ENCODE measurements at places on chromosomes 3 and 15.

- DNase-seq, result no peak
Observed at GRCh38 chr3:37466660-37467359, 292.4 kb upstream of the LRRFIP2 start.

- no peak for DNase-seq
Observed at GRCh38 chr15:77440378-77440999, 19.8 kb downstream of the HMG20A start.

GRCh38 chr3:25293736-25294135 is 134.3 kb upstream of the RARB start:
- DNase-seq, result no peak

GRCh38 chr3:124934577-124934976 is at the start of gene MUC13:
MUC13 (minus strand) TSS chr3:124934751; CDS start chr3:124934712, 39 bp downstream.
- DNase-seq, result no peak

- DNase-seq, result no peak
Observed at GRCh38 chr3:170585008-170585936, 603 bp downstream of the SLC7A14 start.

DNA sequence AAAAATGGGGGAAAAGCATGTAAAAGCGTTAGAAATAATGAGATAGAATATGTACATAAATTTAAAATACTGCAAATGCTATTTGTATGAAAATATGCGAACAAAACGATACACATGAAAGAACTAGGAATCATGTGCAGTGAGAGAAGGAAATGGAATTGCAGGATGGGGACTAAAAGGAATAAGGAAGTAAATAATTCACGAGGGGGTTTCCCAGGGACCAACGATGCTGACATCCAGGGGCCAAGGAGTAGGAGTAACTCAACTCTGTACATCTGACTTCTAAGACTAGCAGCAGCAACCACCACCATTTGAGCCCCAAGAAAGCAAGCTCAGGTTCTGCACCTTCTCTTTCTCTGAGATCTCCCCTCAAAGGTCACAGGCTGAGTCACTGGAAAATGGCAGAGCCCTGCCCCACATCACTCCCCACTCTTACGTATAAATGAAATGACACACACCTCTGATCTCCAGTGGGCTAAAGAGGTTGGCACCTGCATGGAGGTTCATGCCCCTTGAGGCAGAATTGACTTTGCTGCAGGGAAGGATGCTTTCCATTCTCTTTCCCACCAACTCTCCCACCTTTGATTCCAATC is 100.0 kb upstream of the DLG1 start:
- DNase-seq, result no peak

DNA sequence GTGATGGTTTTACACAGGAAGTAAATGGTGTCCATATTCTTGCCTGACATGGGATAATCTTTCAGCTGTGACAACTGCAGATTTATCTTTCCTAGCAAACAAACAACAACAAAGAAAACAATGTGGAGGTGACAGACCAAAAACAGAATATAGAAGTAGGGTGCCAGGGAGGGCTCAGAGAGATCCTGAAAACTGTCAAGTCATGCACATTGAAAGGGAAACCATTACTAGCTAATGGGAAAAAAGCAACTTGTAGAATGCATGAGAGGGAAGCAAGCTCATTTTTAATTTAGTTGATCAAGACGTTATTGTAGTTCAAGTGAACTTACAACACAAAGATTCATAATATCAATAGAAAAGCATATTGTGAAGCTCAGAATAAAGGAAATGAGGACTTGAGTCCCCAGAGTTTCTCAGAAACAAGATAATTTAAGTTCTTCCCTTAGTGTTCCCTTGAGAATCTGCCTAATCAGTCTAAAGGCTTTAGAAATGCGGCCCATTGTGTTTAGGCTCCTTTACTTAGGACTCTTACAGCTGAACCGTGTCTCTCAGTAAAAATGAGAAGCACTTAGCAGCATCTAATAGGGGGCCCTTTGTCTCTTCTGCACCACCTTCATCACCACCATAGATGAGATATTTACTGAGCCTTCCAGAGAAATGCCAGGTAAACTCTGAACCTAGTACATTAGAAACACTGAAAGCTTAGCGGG is 115.6 kb upstream of the CADPS start:
- no peak for DNase-seq

- no peak for DNase-seq
Observed at GRCh38 chr15:35256141-35256540, 171.0 kb upstream of the NANOGP8 start.

DNA sequence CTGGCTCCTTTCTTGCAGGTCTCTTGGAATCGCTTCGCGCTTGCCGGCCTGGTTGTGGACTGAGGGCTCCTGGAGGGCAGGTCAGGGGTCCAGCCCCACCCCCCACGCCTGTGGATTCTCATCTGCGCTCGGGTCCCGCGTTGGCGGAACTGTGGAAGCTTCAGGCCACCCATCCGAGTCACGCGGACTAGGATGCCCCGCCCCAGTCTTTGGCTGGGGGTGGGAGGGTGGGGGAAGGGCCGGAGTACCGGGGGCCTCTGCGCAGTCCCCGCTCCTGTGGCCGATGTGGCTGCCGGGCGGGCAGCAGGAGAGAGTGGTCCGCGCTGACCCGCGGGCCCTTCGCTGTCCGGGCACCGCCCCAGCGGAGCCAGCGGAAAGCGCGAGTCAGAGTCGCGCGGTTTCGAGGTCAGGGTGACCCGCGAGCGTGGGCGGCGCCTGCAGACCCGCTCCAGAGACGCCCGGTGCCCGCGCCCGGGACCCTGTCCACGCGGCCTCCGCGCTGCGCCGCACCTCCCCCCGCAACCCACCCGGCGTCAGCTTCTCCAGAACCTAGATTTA is 114.2 kb downstream of the KLF13 start:
- DNase-seq, result peak; percentile 39

DNA sequence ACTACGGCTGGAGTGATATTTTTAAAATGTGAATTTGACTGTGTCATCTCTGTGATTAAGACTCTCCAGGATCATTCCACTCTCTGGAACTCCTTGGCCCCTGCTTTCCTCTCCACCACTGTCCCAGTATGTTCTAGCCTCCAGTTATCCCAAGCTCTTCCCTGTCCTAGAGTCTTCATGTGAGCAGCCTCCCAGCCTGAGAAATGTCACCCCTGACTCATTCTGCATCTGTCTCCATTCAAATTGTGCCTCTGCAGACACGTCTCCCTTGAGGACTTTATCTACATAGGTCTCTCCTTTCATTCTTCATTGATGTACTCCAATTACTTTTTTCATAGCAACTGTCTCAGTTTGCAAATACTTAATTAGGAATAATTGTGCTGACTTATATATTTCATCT is 317.7 kb upstream of the ADAMTS9 start:
- DNase-seq, result no peak

DNA sequence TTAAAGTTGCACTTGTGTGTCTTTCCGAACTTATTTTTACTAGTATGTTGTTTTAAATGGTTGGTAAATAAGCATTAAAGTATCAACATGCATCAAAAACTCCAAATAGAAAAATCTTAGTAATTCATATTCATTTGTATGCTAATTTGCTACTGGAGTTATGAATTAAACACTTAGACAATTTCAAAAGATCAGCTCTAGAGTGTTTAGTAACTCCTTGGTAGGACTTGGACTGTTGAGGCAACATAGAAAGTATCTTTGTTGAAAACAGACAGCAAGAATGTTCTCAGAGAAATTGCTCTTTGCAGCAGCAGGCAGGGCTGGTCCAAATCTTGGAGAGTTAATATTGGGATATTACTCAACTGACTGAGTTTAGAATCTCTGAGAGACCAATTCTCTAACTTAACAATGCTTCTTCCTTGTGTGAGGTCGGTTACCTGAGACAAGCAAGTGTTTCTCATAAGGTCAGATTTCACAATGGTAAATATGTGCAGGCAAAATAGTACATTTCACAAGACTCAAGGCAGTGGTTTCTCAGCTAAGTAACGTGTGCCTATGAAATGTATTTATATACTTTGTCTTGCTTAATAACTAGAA is 147.8 kb upstream of the IL12A start:
- DNase-seq, result no peak

DNA sequence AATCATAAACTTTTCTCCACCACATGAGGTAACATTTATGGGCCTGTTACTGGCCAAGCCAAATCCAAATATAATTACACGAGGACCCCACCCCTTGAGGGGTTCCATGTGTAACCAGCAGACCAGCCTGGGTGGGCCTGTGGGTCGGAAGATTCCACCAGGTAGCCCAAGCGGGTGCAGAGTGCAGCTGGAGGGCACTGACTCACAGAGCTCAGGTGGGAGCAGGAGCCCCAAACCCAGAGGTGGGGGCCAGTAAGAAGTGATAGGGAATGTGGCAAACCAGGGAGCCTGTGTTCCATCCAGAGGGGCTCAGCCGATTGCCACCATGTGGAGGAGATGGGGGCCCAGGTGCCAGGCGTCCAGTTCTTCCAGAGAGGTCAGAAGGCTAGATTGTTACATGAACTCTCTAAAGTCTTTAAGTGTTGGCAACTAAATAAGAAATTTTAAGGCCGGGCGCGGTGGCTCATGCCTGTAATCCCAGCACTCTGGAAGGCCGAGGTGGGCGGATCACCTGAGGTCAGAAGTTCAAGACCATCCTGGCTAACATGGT is 2.6 kb downstream of the GP9 start:
- DNase-seq, result no peak

DNA sequence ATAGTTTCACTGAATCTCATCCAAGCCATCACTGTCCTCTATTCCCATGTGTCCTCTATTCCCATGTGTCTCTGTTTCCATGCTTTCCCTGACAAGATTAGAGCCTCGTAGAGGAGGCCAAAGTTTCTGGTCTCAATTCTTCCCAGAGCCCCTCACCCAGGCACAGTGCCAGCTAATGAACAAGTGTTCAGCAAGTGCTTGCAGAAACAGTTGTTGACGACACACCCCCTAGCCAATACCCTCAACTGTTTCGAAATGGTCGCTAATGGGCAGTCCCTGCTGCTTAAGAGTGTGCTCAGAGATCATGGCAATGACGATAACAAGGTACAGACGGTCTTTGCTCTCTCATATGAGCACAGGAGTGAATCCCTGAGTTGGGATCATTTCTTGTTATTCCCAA is 73.4 kb downstream of the FAM174B start:
- no peak for DNase-seq

DNA sequence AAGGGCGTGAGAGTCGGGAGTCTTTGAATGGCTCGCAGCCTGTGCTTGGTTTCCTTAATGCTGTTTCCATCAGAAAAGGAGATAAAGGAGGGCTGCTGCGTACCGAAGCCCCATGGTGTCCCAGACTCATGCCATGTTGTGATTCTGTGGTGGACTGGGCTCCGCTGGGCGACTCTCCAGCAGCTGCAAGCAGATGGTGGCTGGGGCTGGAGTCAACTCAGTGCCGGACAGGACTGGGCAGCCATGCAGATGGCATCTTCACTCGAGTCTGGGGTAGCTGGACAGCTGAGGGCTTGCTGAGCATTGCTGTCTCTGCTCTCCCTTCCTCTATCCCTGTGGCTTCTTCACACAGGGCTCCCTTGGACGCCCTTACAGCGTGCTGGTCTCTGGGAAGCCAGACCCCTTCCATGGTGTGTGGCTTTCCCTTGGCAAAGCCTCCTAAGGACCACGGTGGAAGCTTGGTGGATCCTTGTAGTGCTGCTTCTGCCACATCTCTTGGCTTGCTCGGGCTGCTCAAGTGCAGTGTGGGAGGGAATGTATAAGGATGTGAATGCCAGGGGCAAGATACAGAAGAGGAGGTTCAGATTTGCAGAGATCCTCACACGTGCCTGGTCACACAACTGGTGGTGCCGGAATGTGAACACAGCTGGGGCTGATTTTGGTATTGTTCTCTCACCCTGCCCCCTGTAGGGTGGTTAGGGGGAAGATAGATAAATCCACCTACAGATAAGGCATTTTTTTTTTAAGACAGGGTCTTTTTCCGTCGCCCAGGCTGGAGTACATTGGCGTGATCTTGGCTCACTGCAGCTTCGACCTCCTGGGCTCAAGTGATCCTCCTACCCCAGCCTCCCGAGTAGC is 9.0 kb downstream of the NIPA1 start:
- DNase-seq, result no peak

GRCh38 chr3:13415236-13415986 is 4.7 kb downstream of the NUP210 start:
- no peak for DNase-seq

GRCh38 chr15:83846847-83847246 is 192.9 kb downstream of the ADAMTSL3 start:
- DNase-seq, result no peak

- peak; percentile 2 for DNase-seq
Observed at GRCh38 chr3:6799264-6799915, 61.5 kb upstream of the GRM7 start.

DNA sequence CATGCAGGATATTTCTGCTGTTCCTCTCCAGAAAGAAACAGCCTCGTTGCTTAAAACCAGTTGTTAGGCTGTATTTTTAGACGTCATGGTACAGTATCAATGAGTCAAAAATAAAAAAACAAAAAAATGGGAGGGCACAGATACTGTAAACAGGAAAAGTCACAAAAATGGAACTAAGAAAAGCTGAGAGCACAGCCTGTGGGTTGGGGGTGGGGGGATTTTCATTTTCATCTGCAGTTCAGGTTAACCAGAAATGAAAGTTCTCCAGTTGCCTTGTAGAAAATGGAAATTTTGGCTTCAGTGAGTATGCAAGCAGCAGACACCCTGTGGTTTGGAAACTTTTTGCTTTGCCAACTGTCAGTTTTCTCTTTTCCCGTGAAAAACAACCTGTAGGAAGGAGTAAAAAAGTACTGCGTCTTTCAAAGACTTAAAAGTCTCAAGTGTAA is 59.0 kb downstream of the FRMD4B start:
- DNase-seq, result peak; percentile 23

DNA sequence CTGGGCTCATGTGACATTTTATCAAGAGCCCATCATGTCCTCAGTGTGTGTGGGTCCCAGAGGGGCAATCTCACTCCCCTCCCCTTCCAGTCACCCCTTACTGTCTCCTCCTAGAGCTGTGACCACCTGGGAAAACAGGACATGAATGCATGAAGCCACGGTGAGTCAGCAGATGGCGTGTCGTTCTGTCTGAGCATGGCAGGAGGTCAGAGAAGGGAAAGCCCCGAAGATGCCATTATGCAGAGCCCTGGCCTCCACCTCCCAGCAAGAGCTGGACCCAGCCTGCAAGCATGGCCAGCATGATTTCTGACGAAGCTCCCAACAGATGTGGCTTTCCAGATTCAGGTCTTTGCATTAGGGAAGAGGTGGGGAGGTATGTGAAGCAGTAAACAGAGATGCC is 118.5 kb downstream of the TLE3 start:
- no peak for DNase-seq

Measured in CD4-positive, alpha-beta T cell treated with Interleukin-6 at 100 ng/mL for 8 hours (primary cell).